ENCODE measurements at places on chromosomes 3 and 15. TPM values are rescaled to one million over a fixed set of nuclear protein-coding genes. Genes with fewer than 3 reads are reported as not detected.

The ACOX2 gene
- total RNA-seq: 1.3 TPM

The GCSAM gene
- not detected for total RNA-seq

The ADCY5 gene
- total RNA-seq: 10.0 TPM

The CHRM5 gene
- total RNA-seq: not detected

The SMCO1 gene
- not detected for total RNA-seq

GRCh38 chr15:69656271-69657030 lies 203.8 kb downstream of the RPLP1 start:
- no peak for DNase-seq
- no peaks in the 10 kb centered on the region for H3K27me3 ChIP-seq
- no peak overlapping the region for H3K4me3 ChIP-seq
- H3K36me3 ChIP-seq: no peaks in the 10 kb centered on the region

DNA sequence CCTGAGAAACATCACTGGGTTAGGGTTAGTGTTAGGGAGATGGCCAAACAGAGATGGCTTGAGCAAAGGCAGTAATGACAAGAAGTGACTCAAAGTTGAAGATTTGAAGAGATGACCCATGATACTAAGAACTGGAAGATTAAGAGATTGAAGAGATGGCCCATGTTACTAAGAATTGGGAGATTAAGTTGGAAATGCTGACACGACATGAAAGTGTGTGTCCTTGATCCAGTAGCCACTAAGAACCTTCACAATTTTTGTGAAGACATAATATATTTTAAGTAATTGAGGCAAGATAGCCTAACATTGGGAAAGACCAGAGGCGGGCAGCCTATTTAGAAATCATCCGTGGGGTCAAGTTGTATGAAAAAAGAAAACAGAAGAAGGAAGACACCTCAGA lies 239.4 kb downstream of the ADAMTSL3 start:
- H3K27ac ChIP-seq: no peak overlapping the region
- no peak for DNase-seq
- H3K4me3 ChIP-seq: no peak overlapping the region
- H3K4me1 ChIP-seq: no peaks in the 10 kb centered on the region

DNA sequence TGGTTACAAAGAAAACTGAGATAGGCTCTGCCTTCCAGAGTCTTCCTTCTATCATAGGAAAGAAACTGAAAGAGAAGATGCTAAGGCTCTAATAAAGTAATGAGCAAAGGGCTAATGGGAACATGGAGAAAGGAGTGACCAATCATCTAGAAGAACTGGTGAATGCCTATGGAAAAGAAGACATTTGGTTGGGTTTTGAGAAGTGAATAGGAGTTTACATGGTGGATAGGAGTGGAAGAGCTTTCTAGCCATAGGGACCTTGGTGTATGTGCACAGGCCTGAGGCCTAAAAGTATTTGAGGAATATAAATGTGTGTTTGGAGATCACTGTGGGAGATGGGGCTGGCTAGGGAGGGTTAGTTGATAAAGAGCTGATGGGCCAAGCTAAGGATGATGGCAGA lies 6.8 kb downstream of the LPP start:
- H3K4me1 ChIP-seq: peaks cover 44% of the 10 kb centered on the region
- H3K27me3 ChIP-seq: no peaks in the 10 kb centered on the region
- no peak overlapping the region for H3K4me3 ChIP-seq

DNA sequence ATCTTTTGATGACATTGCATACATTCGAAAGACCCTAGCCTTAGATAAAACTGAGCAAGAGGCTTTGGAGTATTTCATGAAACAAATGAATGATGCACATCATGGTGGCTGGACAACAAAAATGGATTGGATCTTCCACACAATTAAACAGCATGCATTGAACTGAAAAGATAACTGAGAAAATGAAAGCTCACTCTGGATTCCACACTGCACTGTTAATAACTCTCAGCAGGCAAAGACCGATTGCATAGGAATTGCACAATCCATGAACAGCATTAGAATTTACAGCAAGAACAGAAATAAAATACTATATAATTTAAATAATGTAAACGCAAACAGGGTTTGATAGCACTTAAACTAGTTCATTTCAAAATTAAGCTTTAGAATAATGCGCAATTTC lies 16.7 kb downstream of the KCNMB3 start:
- H3K4me3 ChIP-seq: no peak overlapping the region
- no peaks in the 10 kb centered on the region for H3K4me1 ChIP-seq
- DNase-seq: no peak

DNA sequence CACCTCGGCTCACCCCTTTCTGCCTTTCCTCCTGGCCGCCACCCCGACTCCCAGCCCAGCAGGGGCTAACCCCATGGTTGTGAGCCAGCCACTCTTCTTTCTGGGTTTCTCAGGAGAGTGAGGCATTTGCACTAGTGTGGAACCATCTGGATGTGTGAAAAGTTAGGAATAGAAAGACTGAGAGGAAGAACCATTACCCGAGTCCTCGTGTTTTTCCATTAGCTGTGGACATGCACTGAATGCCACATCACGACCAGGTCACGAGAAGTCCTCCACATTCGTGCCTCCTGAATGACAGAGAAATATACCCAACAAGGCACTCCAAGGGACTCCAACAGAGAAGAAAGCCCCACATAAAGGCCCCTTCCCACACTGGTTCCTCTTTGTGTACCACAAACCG lies 18.0 kb upstream of the RAD18 start:
- no peak overlapping the region for H3K27ac ChIP-seq
- H3K36me3 ChIP-seq: no peaks in the 10 kb centered on the region
- no peaks in the 10 kb centered on the region for H3K27me3 ChIP-seq
- no peaks in the 10 kb centered on the region for H3K4me1 ChIP-seq
- no peak for DNase-seq

- DNase-seq: no peak
- no peaks in the 10 kb centered on the region for H3K36me3 ChIP-seq
- H3K4me1 ChIP-seq: no peaks in the 10 kb centered on the region
- H3K4me3 ChIP-seq: no peak overlapping the region
- no peaks in the 10 kb centered on the region for H3K27me3 ChIP-seq
Observed at GRCh38 chr15:47461652-47462141, 255.6 kb upstream of the SEMA6D start.

DNA sequence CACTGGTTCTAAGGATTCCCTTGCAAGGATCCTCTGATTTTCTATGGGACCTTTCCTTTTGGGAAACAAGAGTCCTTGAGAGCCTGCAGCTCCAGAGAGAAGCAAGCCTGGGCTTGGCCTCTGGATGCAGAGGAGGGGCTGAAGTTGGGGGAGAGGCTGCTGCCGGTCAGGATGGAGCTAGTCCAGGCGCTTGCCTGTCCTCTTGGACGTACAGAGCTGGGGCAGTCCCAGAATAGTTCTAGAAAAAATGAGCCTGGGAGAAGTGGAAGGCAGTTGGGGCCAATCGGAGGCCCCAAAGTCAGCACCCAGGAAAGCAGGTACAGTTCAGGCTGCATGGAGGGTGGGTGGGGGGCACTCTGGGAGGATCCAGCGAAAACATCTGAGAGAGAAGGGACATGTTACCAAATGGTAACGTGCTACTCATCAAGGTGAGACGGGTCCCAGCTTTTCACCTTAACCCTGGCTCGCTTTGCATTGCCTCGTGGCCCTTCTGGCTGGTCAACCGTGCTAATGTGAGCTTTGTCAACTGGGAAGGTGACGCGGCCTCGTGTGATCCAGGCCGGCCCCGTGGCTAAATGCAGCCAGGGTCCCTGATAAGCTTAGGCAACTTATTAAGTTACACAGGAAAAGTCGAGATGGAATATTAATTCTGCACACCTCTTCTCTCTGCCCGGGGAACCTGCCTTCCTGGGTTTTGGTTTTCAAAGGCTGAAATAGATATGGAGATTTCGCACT lies 38.7 kb upstream of the MAGEF1 start:
- no peaks in the 10 kb centered on the region for H3K36me3 ChIP-seq
- no peak for DNase-seq
- peaks cover 28% of the 10 kb centered on the region for H3K4me1 ChIP-seq
- no peaks in the 10 kb centered on the region for H3K27me3 ChIP-seq

DNA sequence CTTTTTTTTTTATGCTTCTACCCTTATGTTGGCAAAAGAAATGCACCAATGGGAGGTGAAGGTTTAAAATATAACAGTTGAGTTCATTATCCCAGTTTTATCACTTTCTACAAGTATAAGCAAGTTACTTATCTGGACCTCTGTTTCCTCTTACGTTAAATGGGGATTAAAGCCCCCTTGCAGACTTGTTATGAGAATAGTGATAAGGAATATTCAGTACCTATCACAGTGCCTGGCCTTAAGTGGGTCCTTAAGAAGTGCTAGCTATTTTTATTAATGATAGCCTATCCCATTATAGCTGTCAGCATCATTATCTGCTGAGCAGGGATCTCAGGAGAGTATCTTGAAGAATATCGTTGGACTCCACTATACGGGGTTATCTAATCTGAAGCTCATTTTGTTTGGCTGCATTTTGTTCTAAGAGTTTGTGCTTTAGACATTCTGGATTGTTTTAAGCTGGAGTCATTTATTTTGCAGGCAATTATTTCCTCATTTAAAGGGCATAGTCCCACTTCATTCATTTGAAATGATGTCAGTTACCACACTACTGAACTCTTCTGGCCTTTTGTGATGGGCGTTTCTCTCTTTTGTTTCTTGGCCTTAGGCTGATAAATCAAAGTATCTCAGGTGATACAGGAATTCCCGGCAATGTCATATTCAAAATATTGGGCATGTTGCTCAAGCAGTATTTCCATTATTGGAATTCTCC lies 28.8 kb downstream of the RAB8B start:
- no peak overlapping the region for H3K4me3 ChIP-seq
- no peak for DNase-seq
- peak overlapping the region; percentile 53 for H3K27ac ChIP-seq
- no peaks in the 10 kb centered on the region for H3K27me3 ChIP-seq
- peaks cover 21% of the 10 kb centered on the region for H3K4me1 ChIP-seq

DNA sequence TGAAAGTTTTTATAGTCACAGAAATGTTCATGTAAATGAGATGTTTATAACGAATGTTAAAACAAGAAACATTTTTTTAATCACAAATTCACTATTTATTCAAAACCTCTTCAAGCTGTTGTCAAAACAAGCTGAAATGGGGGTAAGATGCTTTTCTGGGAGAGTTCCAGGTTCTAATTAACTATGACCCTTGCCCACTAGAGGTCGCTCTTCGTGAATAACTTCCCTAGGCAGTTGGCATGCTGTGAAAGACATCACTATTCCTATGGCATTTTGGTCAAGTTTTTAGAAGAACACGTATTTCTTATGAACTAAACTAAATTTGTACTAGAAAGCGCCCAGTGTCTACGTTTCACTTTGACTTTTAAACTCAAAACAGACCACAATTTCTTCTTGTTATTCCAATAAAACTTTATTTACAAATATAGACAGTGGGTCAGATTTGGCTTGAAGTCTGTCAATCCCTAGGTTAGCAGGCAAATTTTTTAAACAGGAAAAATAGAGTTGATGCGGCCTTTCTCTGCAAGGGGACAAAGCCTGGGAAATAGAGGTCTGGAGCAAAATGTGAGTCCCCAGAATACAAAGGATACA lies 62.8 kb upstream of the CMTM8 start:
- no peaks in the 10 kb centered on the region for H3K36me3 ChIP-seq
- no peaks in the 10 kb centered on the region for H3K4me1 ChIP-seq
- DNase-seq: no peak
- H3K4me3 ChIP-seq: no peak overlapping the region
- H3K27ac ChIP-seq: no peak overlapping the region

DNA sequence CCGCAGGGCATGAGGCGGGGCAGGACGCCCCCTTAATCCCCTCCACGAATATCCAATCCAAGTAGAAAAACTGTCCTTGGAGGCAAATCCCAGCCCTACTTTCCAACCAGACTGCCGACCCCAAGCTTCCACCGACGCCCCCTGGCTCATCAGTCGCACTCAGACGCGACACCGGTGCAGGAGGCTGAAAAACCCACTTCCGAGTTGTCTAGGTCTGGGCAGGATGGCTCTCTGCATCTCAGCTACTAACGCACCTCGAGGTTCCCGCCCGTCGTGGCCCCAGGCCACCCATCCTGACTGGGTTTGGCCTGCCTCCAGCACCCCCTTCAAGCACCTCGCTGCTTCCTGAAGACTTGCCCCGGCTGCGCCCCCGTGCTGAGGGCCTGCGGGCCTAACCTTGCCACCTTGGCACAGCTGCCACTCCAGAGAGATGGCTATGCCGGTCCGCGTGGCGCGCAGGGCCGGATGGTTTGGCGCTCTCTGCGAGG lies 15.5 kb downstream of the RGMA start:
- DNase-seq: no peak
- no peaks in the 10 kb centered on the region for H3K36me3 ChIP-seq
- H3K4me1 ChIP-seq: no peaks in the 10 kb centered on the region
- H3K27me3 ChIP-seq: no peaks in the 10 kb centered on the region

GRCh38 chr15:101358895-101359294 lies 63.8 kb upstream of the SNRPA1 start:
- H3K4me1 ChIP-seq: no peaks in the 10 kb centered on the region
- H3K27me3 ChIP-seq: no peaks in the 10 kb centered on the region
- no peak for DNase-seq
- H3K4me3 ChIP-seq: no peak overlapping the region
- no peak overlapping the region for H3K27ac ChIP-seq
- no peaks in the 10 kb centered on the region for H3K36me3 ChIP-seq

DNA sequence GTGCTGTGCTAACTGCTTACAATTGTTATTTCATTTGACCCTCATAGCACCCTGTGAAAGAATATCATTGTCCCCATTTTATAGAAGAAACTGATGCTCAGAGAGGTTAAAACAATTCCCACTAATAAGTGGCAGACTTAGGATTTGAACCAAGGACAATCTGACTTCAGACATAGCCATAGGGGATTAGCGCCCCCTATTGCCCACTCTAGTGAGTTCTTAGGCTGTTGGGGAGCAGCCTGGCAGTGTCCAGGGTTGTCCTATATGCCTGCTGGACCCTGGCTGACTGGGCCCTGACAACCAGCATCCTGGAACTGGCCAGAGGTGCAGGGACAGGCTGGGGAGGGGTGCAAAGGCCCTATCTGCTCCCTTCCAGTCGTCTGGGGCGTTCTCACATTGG lies 15.4 kb downstream of the DPH3 start:
- H3K4me1 ChIP-seq: peaks cover 14% of the 10 kb centered on the region
- H3K36me3 ChIP-seq: no peaks in the 10 kb centered on the region
- no peak for DNase-seq
- no peak overlapping the region for H3K27ac ChIP-seq
- no peak overlapping the region for H3K4me3 ChIP-seq

DNA sequence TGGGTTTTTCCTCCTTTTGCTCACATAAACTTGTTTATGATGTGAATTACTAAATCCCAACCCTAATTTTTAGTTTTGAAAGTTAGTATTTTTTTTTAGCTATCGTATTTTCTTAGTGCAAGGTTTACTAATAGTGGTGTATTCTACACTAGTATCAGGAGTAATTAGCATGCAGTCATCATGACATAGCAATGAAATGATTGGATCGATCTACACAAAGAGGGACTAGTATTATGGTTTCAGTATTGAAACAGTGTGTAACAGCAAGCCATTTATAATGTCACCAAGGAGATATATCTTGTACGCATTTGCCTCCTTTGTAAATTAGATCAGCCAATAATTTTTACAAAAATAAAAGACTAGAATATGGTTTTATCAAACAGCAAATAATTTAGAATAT lies 38.7 kb downstream of the RNF111 start:
- H3K36me3 ChIP-seq: no peaks in the 10 kb centered on the region
- no peaks in the 10 kb centered on the region for H3K27me3 ChIP-seq
- no peak overlapping the region for H3K4me3 ChIP-seq
- no peaks in the 10 kb centered on the region for H3K4me1 ChIP-seq
- DNase-seq: no peak

- DNase-seq: no peak
- H3K27ac ChIP-seq: no peak overlapping the region
- H3K4me1 ChIP-seq: no peaks in the 10 kb centered on the region
- no peaks in the 10 kb centered on the region for H3K36me3 ChIP-seq
Observed at GRCh38 chr3:127448161-127448561, 142.4 kb downstream of the TPRA1 start.

- no peaks in the 10 kb centered on the region for H3K36me3 ChIP-seq
- H3K4me1 ChIP-seq: no peaks in the 10 kb centered on the region
- no peaks in the 10 kb centered on the region for H3K27me3 ChIP-seq
- DNase-seq: no peak
- no peak overlapping the region for H3K27ac ChIP-seq
Observed at GRCh38 chr3:115228266-115228665, 81.2 kb upstream of the ZBTB20 start.

All from pancreas (tissue), 10 donors.